ENCODE measurements at places on chromosomes 6 and 20.

GRCh38 chr6:89205819-89206218 lies 11.3 kb downstream of the GABRR1 start:
- no peak for DNase-seq

GRCh38 chr6:16327777-16328325 lies 89.5 kb downstream of the GMPR start:
- DNase-seq: no peak

- no peak for DNase-seq
Measured at GRCh38 chr20:48668451-48668946, 159.3 kb downstream of the PREX1 start.

DNA sequence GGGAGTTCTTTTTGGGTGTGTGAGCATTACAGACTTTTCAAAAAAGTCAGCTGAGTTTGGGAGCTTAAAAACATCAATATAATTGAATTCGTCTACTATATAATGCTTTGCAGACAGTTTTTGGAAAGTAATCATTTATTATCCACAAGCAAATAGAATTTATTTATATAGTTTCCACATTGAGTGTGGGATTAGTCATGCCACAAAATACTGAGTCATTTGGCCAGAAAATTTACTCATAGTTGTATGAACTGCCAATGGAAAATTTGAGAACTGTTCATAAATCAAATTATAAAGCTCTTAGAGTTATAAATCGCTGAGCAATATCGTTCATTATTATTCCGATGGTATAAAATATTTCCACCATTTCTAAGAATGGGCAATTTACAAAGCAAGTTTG lies 5.0 kb downstream of the BEND6 start:
- peak; percentile 14 for DNase-seq
